ENCODE measurements at places on chromosomes 12 and 14. TPM values are rescaled to one million over a fixed set of nuclear protein-coding genes. Genes with fewer than 3 reads are reported as not detected.

DNA sequence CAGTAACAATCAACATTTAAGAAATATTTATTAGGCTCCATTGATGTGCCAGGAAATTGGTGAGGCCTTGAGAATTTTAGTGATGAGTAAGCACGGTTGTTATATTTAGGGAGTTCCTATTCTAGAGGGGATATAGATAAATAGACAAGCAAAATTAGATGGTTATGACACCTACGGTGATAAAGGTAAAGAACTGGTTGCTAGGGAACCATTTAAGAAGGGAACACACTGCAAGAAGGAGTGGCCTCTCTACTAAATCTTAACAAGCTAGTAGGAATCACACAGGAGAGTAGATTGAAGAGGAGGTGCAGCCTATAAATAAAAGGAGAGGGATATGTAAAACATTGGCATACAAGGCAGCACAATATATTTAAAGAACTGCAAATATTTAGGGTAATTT is 155.2 kb downstream of the LRIG3 start:
- no peak for DNase-seq

- DNase-seq: no peak
Measured at GRCh38 chr12:79841248-79841877, 93.5 kb downstream of the PPP1R12A start.

- no peak for DNase-seq
Measured at GRCh38 chr12:96053476-96054243, 18.3 kb upstream of the LTA4H start.

GRCh38 chr14:96243785-96244184 is 12.2 kb upstream of the BDKRB1 start:
- DNase-seq: peak; percentile 74

DNA sequence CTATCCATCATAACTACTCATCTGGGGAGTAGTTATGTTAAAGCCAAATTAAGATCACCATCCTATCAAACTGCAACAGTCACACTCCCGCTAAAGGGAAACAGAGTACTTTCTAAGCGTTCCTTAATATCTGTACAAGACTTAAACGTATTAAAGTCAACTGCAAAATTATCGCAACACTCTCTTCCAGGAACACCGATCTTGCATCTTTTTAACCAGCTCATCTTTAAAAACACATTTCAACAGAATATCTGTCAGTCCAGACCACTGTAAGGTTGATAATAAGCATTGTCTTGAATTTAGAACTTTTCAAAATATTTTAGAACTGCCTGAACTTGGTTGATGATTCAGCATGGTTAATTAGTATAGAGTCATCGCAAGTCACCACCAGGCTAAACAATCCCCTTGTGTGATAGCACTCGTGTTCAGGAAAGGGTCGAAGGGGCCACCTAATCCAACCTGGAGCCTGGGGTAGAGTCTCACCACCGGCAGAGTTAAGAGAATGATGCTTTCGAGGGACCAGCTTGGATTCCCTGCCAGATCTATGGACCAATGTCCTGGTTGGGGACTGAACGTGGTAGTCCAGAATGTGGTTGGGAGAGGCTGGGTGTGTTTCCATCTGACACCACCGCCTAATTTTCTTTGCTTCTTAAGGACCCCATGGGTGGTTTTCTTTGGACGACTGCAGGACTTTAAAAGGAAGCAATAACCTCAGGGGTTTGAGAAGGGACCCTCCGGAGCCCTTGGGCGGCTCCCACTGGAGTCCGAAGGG is 890 bp downstream of the SPTLC2 start:
- no peak for DNase-seq

DNA sequence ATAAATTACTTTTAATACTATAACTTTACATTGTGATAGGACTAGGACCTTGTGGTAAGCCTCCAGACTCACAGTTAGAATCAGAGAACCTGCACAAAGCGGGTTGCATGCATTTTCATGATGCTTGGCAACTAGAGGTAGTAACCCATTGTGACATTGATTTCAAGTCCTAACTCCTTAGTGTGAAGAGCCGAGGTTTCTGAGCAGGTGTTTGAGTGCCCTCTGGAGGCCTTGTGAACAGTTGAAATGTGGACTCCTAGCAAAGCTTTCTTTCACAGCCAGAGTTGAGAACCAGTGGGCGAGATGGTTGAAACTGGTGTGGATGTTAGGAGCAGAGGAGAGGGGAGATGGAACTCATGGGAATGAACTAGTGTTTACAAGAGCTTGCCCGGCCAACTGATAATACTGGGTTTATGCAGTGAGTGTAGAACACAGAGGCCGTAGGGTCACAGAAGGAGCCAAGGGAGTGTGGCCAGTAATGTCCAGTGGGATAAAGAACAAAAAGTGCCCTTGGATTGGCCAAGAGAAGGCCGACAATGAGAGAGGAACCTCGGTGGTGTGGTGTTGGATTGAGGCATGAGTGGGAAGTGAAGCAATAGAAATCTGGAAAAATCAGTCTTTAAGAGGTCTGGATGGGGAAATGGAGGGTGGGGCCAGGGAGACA is 10.9 kb downstream of the ZNF664 start:
- peak; percentile 69 for DNase-seq

DNA sequence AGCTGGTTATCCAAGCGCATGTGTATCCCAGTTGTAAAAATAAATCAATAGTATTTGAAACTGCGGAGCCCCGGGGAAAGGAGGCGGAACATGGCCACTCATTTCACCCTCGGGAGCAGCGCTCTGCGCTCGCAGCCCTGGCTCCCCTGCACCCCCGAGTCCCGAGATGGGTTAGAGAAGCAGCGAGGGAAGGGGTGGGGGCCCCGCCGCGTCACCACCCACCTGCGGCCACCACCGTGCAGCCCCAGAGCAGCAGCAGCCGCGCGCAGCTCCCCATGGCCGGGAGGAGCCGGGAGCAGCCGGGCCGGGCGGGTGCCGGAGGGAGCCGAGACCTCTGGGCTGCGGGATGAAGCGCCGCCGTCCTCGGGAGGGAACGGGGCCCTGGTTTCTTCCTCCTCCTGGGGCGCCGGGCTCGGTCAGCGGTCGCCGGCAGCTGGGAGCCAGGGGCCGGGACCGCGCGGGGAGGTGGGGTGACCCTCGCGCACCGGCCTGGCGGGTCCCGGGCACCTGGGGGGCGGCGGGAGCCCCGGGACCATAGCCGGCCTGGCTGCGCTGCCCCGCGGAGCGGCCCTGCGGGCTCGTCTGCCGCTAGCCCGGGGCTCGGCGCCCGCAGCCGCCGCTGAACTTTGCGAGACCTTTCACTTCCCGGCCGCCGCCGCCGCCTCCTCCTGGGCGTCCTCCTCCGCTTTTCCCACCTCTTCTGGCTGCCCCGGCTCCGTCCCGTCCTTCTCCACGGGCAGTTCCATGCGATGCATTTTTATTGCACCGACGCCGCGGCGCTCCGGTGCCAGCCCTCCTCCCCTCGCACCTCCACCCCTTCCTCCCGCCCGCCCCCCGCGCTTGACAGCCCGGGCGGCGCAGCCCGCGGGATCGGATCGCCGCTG is at the start of gene NTN4:
TSS of gene NTN4 (minus strand) at position 732 of the 884 bp plus-strand sequence. CDS start at position 277, 455 bp downstream.
- DNase-seq: peak; percentile 82

GRCh38 chr12:738712-739111 is 13.7 kb upstream of the WNK1 start:
- DNase-seq: no peak

DNA sequence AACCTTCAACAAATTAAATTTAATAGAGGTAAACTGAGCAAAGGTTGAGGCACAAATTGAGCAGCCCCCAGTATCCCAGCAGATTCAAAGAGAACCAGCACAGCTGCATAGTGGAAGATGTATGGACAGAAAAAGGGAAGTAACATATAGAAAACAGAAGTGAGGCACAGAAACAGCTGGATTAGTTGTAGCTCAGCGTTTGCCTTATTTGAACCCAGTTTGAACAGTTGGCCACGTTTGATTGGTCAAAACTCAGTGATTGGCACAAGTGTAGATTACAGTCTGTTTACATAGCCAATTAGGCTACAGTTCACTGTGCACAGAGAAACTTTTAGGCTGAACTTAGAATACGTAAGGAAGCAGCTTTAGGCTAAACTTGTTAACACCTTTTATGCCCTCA is 315.5 kb downstream of the RMST start:
- no peak for DNase-seq

GRCh38 chr14:76937181-76938091 is 91.1 kb downstream of the IRF2BPL start:
- peak; percentile 88 for DNase-seq

DNA sequence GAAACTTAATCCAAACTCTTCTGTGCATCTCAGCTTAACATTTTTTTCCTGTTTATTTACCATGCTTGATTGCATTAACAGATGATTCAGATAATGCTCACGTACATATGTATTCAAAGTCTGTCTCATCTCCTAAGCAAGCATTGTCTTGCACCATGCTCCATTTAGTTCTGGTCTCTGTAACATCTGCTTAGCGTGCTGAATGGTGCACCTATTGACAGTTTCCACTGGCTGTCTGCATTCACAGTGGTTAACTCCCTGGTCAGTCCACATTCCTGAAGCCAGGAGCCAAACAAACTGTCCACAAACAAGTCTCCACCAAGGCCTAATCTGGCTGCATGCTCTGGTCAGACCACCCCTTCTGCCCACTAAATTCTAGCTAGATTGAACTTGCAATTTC is 83.9 kb downstream of the KNTC1 start:
- DNase-seq: no peak

KDM5A gene
- 49.8 TPM for polyA plus RNA-seq
